ENCODE measurements at places on chromosomes 6 and 20.

- DNase-seq: peak; percentile 44
Measured at GRCh38 chr6:132298344-132298949, 102.8 kb downstream of the MOXD1 start.

DNA sequence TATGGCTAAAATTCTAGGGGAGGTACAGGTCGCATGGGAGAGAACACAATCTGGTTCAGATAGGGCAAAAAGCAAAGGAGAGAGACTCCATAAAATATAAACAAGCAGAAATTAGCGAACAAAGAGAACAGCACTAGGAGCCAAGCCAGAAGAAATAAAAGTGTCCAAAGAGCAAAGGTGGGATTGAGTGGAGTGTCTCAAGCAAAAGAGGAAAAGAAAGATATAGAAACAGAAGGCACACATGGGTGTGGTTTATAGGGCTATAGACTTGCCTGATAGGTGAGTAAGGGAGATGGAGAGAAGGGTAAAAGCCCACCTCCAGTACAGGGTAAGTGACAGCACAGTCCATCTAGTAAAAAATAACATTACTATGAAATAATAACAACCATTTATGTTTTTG, 36.5 kb upstream of the IRAK1BP1 start:
- no peak for DNase-seq

DNA sequence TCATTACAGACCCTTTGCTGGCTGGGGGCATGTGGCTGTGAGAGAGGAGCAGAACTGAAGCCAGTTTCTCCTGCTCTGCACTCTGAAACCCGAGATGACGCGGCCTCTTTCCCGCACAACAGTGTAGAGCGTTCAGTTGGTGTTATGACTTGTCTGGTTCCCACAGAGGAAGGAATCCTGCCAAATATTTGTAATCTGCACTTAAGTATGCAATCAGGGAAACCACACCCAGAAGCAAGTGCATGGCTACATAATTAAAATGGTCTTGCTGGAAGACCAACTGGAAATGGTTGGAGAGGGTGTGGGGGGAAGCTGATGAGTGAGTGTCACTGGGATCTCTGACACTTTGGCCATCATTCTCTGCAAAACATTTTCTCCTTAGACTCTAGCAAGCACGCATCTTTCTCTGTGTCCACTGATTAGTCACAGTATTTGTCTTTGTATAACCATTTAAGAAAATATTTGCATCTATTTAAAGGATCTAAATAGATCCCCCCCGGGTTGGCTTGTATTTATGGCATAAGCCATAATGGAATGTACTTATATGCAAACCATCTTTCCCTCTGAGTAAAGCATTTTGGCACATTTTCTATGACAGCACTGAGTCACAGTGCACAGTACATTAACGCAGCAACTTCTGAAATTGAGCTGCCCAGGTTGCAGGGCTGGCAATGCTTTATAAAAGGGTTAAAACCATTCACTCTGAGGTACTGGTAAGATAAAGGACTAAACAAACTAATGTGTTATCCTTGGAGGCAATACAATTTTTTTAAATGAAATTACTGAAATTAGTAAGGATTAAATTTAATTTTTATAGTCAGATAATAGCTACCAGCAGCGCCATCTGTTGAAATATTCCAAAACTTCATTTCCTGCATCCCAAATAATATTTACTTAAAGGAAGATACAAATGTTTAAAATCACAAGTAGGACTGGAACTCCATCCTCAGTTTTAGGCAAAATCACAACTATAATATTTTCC, 76.7 kb downstream of the FOXC1 start:
- DNase-seq: no peak

GRCh38 chr20:38111366-38112232, 53.5 kb downstream of the TGM2 start:
- no peak for DNase-seq

- no peak for DNase-seq
Measured at GRCh38 chr6:166500246-166500645, 86.2 kb downstream of the RAMACL start.

DNA sequence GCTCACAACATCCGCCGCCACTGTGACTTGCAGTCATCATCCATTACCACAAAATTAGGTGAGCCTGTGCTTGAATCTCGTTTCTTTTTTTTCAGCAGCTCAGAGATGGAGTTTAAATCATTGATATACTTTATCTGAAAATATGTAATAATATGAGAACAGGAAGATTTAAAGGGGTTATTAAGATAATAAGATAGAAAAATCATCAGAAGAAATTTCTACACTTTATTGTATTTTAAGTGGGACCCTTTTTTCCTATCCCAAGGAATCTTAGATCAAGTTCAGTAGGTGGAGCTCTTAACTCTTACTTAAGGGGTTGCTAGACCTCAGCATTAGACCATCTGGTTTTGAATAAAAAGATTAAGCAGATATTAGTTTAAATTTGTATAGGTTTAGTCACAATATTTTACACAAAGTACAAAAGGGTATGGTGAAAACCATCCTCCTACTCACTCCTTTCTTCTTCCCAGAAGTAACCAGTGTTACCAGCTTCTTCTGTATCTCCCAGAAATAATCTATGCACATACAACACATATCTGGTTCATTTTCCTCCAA, 9.4 kb upstream of the NCOA7 start:
- no peak for DNase-seq

GRCh38 chr20:18669241-18670019, 81.6 kb downstream of the DTD1 start:
- DNase-seq: no peak

- DNase-seq: no peak
Measured at GRCh38 chr6:15623276-15624116, 39.3 kb downstream of the DTNBP1 start.

DNA sequence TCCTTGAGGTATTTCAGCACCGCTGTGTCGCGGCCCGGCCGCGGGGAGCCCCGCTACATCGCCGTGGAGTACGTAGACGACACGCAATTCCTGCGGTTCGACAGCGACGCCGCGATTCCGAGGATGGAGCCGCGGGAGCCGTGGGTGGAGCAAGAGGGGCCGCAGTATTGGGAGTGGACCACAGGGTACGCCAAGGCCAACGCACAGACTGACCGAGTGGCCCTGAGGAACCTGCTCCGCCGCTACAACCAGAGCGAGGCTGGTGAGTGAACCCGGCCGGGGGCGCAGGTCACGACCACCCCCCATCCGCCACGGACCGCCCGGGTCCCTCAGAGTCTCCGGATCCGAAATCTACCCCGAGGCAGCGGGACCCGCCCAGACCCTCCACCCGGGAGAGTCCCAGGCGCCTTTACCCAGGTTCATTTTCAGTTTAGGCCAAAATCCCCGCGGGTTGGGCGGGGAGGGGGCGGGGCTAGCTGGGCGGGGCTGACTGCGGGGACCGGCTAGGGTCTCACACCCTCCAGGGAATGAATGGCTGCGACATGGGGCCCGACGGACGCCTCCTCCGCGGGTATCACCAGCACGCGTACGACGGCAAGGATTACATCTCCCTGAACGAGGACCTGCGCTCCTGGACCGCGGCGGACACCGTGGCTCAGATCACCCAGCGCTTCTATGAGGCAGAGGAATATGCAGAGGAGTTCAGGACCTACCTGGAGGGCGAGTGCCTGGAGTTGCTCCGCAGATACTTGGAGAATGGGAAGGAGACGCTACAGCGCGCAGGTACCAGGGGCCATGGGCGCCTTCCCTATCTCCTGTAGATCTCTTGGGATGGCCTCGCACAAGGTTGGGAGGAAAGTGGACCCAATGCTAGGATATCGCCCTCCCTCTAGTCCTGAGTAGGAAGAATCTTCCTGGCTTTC, 693 bp downstream of the HLA-F start:
- no peak for DNase-seq

DNA sequence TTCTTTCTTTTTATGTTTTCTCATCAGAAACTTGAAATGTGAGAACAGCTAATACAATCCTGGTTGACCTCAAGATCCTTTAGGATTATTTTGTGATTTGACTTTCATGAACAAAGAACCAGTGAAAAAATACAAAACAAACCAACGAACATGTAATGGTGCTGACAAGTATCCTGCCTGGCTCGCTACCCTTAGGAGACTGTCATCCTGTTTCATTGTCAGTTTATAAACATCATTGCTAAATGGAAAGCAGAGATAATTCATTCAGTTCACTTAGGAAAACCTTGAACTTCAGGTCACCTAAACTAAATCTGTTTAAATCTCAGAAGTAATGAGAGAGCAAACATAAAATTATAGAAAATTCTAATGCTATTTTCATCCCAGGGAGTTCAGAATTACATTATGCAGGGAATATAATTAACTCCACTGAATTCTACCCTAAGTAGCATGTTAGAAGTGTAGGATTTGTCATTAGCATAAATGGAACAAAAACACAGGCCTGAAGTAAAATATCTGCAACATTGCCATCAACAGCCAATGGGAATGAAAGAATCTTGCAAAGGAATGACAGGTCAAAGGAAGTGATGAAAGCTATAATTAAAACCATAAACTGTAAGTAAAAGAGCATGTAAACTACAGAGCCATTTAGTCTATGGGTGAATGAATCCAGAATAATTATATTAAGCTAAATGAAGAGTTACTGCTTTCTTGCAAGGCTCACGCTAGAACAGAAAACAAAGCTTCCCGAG, 401.2 kb upstream of the MANEA start:
- DNase-seq: no peak

DNA sequence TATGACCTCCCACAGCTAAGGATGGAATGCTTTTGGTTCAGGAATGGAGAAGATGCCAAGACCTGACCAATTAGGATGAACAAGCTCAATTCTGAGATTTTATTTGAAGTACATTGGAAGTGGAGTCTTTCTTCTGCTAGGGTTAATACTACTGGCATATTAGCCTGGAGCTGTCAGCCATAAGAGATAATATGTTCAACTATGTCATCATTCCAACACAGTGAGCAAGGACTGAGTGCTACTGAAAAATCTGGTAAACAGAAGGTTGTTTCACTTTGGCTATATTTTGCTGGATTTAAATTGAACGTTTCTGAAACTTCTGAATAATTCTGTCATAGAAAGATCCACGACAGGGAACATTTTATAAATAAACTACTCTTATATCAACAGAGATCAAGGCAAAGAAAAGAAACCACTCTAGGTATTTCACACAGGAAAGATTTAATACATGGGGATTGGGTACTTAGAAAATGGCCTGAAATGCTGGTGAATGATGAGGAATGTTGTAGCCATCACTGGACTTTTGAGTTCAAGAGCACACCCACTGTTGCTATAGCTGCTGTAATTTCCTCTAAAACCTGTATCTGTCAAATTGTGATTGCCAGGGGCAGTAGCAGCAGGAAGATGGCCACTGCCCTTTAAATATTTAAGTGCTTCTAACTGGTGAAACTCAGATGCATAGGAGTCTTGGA, 200.5 kb downstream of the PLCB4 start:
- no peak for DNase-seq

GRCh38 chr6:56760842-56761241, 118.2 kb upstream of the DST start:
- DNase-seq: no peak

- no peak for DNase-seq
Measured at GRCh38 chr20:23141450-23142161, 55.5 kb upstream of the CD93 start.

- no peak for DNase-seq
Measured at GRCh38 chr6:11586536-11586935, 49.0 kb downstream of the TMEM170B start.

- DNase-seq: peak; percentile 80
Measured at GRCh38 chr6:34055223-34055933, 90.5 kb downstream of the GRM4 start.

GRCh38 chr20:58622671-58623578, 28.2 kb upstream of the STX16 start:
- DNase-seq: no peak

DNA sequence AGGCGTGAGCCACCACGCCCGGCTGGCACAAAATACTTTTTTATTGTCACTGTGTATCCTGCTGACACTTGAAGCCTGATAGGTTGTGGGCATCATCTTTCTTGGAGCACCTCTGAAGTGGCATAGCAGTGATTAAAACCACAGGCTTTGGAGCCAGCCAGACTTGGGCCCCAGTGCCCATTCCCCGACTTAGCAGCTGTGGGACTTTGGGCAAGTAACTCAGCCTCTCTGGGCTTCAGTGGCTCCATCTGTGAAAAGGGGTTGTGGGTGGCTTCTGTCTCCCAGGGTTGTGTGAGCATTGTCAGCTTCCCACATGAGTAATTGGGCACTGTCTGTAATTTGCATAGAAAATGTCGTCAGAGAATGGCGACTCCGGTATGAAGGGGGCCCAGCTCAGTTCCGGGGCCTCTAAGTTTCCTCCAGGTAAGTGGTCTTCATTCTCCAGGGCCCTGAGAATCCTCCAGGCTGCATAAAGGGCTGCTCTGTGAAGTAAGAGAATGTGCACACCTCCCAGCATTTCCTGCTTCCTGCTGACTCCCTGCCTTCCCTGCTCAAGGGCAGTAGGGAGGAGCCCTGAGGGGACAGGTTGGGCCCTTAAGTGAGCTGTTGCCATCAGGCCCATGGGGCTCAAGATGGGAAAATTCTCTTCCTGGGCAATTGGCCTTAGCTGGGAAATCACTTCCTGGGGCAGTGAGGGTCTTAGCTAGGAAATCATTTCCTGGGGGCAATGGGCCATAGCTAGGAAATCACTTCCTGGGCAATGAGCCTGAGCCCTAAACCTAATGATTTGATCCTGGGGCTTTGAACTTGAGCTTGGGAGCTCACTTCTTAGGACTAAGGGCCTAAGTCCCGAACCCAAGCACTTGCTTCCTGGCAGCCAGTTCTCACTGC, 27.2 kb downstream of the ARHGAP40 start:
- DNase-seq: no peak

DNA sequence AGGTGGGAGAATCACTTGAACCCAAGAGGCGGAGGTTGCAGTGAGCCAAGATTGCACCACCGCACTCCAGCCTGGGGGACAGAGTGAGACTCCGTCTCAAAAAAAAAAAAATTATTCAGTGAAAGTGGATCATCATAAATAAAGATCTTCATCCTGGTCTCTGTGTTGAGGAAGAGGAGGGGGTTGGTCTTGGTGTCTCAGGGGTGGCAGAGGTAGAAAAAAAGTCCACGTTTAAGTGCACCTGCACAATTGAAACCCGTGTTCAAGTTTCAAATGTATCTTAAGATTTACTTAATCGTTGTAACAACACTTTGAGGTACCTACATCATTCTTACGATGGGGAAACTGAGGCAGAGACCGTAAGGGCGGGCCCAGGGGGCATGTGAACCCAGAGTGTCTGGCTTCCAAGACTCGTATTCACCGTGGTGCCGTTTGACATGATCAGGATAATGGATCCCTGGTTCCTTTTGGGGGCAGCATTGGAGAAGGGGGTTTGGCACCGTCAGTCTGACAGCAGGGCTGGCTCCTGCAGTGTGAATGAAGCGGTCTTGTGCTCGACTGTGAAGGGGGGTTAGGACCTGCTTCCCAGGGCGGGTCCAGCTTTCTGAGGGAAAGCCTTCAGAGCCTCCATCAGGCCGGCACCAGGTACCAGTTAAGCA, 32.9 kb upstream of the ID1 start:
- DNase-seq: no peak

All from neural crest cell (in vitro differentiated cells).